ENCODE measurements at places on chromosomes 7 and 10.

DNA sequence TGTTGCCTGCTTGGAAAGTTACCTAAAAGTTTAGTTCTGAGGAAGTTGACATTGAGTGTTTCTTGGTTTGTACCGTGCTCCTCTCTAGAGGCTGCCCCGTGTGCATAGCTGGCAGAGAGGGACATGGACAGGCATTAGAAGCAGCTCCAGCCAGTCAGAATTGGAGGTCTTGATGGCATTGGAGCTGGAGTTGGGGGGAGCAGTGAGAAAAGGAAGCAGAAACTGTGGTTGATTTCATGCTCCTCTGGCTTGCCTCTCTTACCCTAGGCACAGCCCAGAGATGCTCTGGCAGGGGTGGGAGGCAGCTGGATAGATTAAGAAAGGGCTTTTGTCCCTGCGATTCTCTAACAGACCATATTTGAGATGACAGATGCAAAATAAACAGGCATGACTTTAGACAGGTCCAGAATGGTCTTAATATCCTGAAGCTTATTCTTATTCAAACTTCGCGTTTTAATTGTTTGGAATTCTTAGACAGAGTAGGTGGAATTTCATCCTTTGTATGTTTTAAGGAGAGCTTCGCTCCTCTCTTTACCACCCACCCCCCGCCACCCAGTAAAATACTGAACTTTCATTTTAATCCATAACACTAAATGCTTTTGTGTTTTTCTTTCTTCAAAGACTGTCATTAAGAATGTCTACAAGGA lies 73.5 kb upstream of the GLCCI1 start:
- no peak for DNase-seq

DNA sequence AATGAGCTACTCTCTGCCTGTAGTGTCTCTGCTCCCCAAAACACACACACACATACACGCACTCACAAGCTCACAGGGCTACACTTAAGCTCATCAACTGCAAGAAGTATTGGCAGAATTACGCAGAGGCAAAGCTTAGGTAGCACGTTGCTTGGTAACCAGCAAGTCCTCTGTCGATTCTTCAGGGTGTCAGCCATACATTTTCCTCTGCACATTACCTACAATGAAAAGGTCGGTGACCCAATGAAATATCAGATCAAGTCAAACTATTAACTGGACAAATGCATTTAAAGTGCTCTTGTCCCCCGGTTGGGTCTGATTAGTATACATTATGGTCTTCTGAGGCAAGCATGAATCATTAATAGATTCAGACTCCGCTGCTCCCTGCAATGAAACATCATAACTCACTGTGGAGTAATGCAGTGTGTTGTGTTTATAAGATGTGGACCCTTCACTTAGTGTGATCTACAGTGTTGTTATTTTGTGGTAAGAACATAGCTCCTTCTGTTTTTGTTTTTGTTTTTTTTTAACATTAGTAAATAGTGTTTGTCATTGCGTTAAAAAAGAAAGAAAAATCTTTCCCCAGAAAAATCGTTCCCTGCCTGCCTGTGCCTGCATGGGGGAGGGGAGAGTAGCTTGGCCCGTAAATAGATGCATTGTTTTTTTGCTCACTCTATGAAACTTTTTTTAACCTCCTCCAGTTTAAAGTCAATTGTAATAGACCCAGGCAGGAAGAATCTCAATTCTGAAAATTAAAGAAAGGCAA lies 325.5 kb downstream of the SFMBT2 start:
- DNase-seq, result no peak

DNA sequence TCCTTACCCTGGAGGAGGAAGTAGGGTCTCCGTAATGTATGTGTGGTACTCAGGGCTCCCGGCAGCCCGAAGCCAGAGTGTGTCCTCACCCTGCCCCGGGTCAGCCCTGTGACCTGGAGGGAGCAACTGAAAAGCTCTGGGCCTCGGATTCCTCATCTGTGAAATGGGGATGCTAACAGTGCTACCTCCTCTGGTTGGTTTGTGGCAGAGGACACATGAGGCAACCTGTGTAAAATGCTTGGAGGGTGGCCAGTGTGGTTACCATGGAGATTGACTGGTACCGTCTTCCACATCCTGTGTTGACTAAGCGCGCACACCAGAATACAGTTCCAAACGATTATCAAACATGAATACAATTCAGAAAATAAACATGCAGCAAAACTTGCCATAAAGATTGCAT lies 163.8 kb upstream of the KLF6 start:
- DNase-seq, result peak; percentile 97

DNA sequence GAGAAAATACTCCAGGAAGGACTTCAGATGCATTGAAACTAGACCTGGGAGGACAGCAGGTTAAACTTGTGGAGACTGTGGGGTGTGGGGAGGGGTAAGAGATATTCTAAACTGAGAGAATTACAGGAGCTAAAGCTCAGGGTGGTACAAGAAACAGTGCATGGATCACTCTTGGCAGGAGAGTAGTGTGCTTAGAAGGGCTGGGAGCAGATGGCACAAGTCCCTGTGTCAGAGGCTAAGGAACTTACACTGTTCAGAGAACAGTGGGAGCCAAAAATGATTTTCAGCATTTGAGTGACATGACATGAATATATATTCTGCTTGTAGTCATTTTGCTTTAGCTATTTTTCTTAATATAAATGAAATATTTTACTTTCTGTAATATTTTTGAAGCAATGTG lies 36.0 kb upstream of the LAMB1 start:
- DNase-seq, result no peak

DNA sequence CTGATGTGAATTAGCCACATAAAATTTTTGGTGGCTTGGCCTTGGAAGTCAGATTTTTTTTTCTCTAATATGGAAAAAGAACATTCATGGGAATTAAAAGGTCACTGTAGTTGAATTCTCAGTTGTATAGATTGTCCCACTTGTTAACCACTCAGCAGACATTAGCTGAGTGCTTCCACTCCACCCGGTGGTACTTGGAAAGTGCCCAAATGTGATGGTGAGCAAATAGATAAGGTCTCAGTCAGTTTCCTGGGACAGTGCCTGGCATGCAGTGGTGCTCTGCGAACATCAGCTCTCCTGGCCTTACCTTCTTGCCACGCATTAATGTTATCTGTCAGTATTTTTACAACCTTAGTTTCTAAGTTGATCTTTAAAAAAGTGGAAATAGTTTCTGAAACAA lies 1.4 kb downstream of the ATP5F1C start:
- DNase-seq, result no peak

DNA sequence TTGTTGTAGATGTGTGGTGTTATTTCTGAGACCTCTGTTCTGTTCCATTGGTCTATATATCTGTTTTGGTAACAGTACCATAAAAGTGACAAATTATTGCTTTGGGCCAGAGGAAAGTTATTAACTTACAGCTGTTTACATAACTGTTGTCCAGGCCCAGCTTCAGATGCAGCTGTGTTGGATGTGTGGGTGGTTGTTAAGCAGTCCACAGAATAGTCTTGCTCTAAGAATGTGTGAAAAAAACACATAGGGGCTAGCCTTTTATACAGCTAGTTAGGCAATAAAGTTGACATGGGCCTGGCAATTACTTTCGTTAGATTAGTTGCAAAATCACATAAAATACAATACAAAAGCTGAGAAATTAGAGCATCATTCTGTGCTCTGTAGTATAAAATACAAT lies 31.9 kb downstream of the DLD start:
- DNase-seq, result no peak

DNA sequence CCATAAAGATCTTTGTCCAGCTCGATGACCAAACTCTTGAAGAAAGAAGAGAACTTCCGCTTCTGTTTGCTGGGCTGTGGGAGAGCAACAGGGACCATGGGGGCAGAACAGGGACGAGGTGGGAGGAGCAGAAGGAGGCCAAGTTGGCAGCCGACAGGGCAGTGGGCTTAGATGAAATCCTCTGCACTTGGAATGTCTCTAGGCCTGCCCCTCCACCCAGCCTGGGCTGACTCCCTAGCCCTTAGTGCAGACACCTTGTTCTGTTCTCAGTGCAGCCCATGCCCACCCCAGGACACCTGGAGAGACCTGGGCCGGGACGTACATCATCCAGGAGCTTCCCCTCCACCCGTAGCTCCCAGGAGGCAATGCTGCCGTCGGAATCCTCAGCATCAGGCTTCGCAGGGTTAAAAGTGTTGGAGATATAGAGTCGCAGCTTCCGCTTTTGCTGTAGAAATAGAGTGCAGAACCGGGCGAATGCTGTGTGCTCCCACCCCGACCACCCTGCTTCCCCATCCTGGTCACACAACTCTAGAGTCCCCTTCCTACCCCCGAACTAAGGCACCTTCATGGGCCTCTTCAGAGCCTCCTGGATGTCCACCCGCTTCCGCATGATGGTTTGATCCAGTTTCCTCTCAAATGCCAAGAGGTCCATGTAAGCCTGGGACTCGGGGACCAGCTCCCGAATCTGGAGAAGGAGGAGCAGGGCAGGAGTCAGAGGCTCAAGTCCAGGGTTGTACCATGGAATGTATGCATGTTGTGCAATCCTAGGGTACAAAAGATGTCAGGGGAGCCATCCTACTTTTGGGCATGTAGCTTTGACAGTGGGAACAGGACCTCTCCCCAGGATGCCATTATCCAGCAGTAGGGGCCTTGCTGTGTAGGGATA lies 6.1 kb downstream of the SMARCD3 start:
- DNase-seq, result no peak

DNA sequence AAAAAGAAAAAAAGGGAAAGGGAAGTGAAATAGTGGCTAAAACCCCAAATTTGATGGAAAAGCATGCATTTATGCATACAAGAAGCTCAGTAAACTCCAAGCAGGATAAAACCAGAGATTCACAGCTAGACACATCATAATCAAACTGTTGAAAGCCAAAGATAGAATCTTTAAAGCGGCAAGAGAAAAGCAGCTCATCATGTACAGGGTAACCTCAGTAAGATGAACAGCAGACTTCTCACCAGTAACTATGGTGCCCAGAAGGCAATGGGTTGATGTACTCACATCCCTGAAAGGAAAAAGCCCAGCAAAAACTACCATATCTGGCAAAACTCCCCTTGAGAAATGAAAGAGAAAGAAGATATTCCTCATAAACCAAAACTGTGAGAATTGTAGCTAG lies 60.4 kb downstream of the TPST1 start:
- no peak for DNase-seq

DNA sequence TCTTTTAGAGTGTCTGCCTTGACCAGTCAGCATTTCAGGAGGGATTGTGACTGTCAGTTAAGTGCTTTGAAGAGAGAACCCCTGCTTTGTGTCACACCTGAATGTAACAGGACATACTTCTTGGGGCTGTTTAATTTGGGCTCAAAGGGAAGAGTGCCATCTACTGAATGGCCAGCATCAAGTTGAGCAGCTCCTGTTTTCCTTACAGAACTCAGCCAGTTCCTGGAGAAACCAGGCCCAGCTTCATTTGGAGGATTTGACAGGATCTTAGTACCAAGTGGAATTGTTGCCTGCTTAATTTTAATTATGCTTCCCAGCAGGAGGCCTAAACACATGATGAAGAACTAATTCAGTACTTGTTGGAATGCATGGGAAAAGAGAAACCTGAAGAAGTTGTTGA lies 8.3 kb downstream of the ADD3 start:
- DNase-seq, result no peak

GRCh38 chr7:36082910-36083309 lies 70.1 kb upstream of the EEPD1 start:
- DNase-seq, result no peak
